Right renal cortex interstitium (tissue), 3 donors: ENCODE measurements at places on chromosomes 5 and 9. TPM values are rescaled to one million over a fixed set of nuclear protein-coding genes. Genes with fewer than 3 reads are reported as not detected.

PCDHAC1 gene
- 0.04 TPM for polyA plus RNA-seq

PCDHB14 gene
- 10.5 TPM for polyA plus RNA-seq

DNA sequence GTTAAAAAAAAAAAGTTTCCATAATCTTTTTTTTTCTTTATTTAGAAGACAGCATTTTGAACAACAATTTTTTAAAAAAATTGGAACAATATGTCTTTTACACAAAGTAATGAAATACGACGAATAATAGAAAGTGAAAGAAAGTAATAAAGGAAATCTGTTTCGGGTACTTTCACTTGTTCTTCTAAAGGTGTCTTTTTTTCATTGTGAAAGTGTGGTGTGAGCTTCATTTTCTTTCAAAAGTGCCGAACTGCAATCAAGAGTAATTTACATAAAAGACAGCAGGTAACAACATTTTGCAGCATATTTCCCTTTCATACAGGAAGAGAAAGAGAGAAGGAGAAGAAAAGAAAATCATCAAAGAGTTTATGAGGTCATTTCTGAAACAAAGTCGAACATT lies 159.7 kb upstream of the CDH12 start:
- DNase-seq, result no peak

GRCh38 chr9:133938753-133939152 lies 53.4 kb downstream of the VAV2 start:
- no peak for DNase-seq

- DNase-seq, result no peak
Measured at GRCh38 chr5:35819026-35819425, 37.7 kb upstream of the IL7R start.

GRCh38 chr9:135804581-135805421 lies 102.5 kb downstream of the CAMSAP1 start:
- no peak for DNase-seq

- no peak for DNase-seq
Measured at GRCh38 chr5:997001-997474, 11.6 kb upstream of the NKD2 start.

DNA sequence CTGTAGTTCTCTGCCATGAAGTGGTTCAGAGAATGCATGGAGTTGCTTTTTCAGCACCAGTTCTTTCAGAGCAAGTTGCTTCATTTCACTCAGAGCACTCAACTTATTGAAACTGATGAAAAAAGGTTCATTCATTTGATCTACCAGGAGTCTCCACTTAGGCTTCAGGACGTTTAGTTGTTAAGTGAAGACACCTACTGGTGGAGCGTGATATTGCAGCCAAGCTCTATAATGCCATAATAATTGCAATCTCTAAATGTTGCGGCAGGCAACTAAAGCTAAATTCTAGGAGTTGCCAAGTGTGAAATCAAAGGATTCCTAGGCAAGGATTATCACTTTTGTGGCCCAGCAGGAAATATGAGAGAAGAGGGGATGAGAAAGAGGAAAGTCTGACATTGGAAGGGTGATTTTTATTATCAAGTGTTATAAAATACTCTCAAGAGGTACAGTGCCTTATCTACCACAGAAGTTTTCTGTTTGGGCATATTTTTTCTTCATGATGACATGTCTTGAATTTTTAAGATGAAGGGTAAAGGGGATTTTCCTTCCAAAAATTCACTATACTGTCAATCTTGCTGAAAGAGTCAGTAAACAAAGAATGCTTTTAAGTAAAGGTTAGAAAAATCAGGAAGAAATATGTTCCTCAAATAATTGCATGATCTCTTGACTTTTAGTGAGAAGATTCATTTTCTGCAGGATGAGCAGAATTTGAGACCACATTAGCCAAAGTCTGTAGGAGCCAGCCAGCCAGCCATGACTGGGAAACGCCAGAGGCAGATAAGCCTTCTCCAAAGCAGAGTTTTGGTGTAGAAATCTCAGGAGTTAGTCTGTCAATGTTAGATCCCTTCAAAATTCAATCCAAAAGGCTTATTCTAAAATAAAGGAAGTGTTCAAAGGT lies 83.4 kb downstream of the SH3PXD2B start:
- DNase-seq, result no peak
